ENCODE measurements at places on chromosomes 2 and 18.

GRCh38 chr2:198703281-198703680, 754.5 kb downstream of the SATB2 start:
- DNase-seq: no peak

DNA sequence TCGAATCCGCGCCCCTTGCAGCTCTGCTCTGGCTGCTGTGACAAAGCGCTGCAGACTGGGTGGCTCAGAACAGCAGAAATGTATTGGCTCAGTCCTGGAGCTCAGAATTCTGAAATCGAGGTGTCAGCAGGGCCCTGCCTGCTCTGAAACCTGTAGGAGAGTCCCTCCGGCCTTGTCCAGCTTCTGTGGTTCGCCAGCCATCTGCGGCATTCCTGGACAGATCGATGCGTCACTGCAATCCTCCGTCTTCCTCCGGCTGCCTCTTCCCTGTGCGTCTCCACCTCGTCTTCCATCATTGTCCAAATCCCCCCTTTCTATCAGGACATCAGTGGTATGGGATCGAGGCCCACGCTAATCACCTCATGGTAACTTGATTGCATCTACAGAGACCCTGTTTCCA, 115.2 kb downstream of the RNF144A start:
- DNase-seq: no peak

- DNase-seq: no peak
These were observed 199.8 kb upstream of the NRP2 start for GRCh38 chr2:205482399-205483081.

DNA sequence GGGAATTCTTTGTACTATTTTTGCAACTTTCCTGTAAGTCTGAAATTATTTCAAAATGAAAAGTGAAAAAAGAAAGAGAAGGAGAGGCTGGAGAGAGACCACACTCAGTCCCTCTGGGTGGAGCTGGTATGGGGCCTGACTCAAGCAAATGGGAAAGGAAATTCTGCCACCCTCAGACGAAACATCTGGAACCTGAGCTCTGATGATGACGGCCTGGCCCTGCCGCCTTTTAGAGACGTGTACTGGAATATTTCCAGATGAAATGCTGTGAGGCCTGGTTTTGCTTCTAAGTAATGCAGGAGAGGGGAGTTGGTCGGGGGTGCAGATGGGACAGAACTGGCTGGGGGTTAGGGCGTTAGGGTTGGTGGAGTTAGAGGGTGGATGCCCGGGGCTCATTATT, 57.4 kb upstream of the GLI2 start:
- no peak for DNase-seq

GRCh38 chr2:46521215-46521683, 41.9 kb downstream of the TMEM247 start:
- DNase-seq: no peak

DNA sequence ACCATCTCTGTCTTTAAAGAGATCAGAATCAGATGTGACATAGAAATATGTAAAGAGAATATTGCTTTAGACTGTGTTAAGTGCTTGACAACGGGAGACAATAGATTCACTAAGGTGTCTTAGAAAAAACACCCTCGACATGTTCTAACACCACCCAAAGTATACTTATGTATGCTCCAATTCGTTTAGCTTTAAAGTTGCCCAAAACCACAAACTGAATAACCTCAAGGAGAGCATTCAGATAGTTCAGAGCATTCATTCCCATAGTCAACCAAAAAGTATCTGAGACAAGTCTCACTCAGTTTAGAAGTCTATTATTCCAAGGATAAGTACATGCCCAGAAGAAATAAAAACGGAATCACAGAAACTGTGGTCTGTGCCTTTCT, 96.4 kb downstream of the KYNU start:
- DNase-seq: no peak

- DNase-seq: no peak
These were observed 183.9 kb downstream of the NBAS start for GRCh38 chr2:15377202-15377601.

GRCh38 chr18:10571537-10571936, 45.7 kb downstream of the NAPG start:
- DNase-seq: no peak

DNA sequence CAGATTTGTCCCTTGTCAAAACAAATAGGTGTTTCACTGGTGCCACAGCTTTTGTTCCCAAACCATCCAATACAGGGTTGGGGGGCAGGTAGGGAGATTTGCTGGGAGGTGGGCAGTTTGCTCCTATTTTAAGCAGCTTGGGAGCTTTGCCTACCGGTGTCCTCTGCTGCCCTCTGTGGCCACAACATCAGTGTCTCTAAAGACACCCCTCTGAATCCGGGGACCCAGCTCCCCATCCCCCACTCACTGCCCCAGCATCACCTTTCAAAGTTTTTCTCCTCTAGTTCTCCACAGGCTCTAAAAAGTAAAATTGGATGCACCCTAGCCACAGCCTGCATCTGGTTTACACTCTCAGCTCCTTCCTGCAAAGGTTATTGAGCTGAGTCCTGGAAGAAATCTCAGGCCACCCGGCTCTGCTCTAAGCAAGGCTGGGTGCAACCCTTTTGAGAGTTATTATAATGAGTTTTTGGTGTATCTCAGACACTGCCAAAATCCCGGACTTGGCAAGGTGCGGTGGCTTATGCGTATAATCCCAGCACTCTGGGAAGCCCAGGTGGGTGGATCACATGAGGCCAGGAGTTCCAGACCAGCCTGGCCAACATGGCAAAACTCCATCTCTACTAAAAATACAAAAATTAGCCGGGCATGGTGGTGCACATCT, 2.9 kb upstream of the EPAS1 start:
- DNase-seq: peak; percentile 20

- no peak for DNase-seq
These were observed 41.2 kb downstream of the MCFD2 start for GRCh38 chr2:46874236-46874929.

DNA sequence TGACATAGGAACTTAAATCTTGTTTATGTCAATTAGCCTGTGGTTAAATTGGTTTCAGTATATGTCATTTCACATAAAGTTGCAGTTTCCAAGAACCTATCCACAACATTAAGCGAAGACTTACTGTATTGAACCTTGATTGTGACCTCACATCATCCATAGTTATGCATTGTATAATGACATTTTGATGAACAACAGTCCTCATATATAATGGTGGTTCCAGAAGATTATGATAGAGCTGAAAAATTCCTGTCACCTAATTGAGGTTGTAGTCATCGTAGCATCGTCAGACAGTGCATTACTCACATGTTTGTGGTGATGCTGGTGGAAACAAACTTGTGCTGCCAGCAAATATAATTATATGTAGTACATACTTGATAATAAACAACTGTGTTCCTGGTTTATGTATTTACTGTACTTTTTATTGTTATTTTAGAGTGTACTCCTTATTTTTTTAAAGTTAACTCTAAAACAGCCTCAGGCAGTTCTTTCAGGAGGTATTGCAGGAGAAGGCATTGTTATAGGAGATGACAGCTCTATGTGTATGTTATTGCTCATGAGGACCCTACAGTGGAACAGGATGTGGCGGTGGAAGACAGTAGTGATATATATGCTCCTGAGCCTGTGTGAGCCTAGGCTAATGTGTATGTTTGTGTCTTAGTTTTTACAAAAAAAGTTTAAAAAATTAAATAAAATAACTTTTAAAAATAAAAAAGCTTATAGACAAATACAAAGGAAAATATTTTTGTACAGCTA, 56.6 kb downstream of the UBE2E3 start:
- peak; percentile 21 for DNase-seq

DNA sequence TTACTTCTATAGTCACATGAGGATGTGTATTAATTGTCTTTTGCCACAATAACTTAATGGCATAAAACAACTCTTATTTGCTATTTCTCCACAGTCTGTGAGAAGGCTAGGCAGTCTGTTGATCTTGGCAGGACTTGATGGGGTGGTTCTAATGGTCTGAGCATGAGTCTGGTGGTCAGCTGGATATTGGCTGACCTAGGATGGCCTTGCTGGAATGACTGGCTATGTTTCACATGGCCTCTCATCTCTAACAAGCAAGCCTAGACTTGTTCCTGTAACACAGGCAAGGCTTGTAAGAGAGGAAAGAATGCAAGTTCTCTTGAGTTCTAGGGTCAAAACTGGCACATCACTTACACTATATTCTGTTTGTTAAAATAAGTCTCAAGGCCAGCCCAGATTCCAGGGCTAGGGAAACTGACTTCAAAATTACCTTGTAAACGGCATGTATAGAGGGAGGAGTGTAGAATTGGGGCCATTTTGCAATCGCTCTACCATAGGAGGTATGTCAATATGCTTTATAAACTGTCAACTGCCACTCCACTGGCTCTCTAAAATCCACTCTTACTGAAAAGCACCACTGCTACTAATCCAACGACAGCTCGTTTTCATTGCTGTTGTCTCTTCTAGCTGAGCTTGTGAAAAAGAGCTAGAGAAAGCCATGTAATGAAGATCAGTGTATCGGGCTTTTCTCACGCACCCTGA, 325.0 kb upstream of the PKDCC start:
- no peak for DNase-seq

- DNase-seq: peak; percentile 32
These were observed 15.1 kb downstream of the ACTG2 start for GRCh38 chr2:73907840-73908452.

GRCh38 chr2:123035541-123035940, 989.5 kb upstream of the CNTNAP5 start:
- no peak for DNase-seq

- DNase-seq: no peak
These were observed 134.4 kb downstream of the FIGN start for GRCh38 chr2:163601377-163601776.

- no peak for DNase-seq
These were observed 533.7 kb upstream of the TNP1 start for GRCh38 chr2:217393585-217394032.

DNA sequence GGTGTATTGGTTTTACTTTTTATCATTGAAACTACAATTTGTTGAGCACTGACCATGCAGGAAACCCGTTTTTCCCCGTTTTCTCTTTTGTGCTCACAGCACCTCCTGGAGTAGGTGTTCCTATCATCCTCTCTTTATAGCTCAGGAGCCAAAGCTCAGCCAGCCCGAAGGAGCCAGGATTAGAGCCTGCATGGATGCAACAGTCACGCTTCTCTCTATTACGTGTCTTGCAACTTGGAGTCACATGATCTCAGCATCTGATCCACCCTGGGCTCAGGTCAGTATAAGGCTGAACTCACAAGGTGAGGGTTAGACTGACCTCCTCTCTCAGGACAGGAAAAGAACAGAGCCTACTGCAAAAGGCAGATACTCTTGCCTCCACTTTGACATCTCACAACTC, 150.5 kb downstream of the MBP start:
- DNase-seq: no peak

GRCh38 chr2:21407851-21408250, 284.1 kb downstream of the TDRD15 start:
- no peak for DNase-seq

- no peak for DNase-seq
These were observed 443.3 kb downstream of the SOCS6 start for GRCh38 chr18:70732188-70732587.

DNA sequence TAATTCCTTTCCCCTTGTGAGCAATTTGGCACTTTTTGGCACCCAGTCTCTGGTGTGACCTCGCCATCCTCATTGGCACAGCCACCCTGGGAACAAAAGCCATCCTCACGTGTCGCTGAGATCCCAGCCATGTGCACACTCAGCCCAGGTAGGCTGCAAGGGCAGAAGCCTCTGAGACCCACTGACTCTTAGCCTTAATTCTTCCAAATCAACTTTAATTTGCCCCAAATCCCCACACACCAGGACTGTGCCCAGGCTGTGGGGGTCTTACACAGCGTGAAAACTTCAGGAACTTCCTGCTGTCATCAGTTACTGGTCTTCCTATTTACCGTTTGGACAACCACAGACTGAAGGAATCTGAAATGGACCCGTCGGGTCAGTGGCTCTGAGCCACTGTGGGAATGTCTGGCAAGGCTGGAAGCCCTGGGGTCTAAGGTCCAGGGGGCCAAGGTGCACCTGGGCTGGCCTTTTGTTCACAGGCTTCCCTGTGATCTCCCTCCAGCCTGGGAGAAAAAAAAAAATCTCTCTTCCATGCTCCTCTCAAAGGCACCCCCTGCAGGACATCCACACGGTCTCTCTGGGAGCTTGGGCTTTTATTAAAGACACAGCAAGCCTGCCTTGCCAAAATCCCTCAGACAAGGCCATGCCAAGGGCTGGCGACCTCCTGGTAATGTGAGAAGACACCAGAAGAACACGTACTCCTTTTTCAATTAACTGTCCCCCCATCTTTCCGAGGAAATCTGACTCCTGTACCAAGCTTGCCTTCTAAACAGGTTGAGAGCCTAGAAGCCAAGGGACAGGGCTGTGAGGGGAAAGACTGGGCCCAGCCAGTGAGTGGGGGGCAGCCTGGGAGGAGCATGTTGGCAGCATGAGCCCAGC, 42.1 kb upstream of the LAPTM4A start:
- no peak for DNase-seq

GRCh38 chr2:192655916-192656315, 461.2 kb upstream of the TMEFF2 start:
- no peak for DNase-seq

- no peak for DNase-seq
These were observed 2.6 kb downstream of the DSC2 start for GRCh38 chr18:31099450-31100230.

GRCh38 chr18:12857215-12857905, 26.7 kb downstream of the PTPN2 start:
- DNase-seq: peak; percentile 50

DNA sequence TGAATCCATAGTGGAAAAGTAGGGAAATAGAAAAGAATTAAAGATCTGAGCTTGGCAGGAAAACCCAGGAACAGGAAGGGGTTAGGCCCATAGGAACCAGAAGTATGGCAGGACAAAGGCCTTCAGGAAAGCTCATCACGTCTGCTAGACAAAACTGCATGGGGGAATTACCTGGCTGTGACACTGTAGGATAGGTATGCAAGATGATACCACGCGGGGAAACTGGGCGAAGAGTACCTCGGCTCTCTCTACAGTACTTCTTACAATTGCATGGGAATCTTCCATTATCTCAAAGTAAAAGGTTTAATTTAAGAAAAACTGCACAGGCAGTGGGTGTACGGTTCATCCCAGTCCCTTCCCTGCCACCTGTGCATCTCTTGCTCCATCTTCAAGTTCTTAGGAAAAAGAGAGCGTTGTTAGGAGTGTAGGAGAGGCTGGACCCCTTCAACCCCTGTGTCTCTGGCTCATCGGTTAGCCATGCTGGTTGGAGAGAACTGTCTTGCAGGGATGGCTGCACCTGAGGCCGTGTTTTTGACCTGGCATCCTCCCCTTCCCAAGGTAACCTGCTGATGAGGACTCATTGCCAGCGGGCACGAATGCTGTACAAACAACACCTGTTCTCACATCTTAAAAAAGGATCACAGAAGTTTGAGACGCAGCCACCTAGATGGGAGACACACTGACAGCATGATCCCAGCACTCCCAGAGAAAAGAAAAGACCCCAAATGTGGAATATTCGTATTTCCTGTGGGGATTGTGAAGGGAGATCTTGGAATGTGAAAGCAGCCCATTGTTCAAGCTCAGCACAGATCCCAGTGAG, 120.5 kb upstream of the COPS8 start:
- DNase-seq: no peak

- DNase-seq: no peak
These were observed 8.8 kb upstream of the MBD2 start for GRCh38 chr18:54233228-54233625.

GRCh38 chr2:43131890-43132682, 94.3 kb downstream of the ZFP36L2 start:
- DNase-seq: no peak
